Activated T-cell treated with anti-CD3 and anti-CD28 coated beads, Interleukin-2, amount 50 U/mL, for 1 hour (primary cell): ENCODE measurements at places on chromosomes 13 and 19.

GRCh38 chr19:51365965-51366388, at the start of gene ETFB:
Gene ETFB (minus strand): TSS chr19:51366388. CDS start chr19:51366326, 62 bp downstream.
- DNase-seq = no peak

DNA sequence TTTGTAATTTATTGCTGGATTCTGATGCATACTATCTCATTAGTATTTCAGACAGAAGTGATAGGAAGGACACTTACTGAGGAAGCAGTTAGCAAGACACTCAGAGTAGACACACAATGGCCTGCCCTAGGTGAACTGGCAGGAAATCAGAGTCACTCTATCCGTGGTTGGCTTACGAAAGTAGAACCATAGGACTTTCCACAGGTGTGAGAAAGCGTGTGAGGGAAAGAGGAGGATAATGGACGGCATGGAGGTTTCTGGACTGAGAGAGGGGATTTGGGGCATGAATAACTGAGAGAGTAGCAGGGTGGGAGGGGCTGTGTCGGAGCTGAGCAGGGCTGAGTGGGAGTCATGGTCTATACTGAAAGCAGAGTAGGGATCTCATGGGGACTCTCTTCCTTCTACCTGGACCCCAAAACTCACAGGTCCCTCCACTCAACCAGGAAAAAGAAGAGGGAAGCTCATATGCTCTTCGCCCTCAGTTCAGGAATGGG, 18.7 kb upstream of the EID2 start:
- no peak for DNase-seq

DNA sequence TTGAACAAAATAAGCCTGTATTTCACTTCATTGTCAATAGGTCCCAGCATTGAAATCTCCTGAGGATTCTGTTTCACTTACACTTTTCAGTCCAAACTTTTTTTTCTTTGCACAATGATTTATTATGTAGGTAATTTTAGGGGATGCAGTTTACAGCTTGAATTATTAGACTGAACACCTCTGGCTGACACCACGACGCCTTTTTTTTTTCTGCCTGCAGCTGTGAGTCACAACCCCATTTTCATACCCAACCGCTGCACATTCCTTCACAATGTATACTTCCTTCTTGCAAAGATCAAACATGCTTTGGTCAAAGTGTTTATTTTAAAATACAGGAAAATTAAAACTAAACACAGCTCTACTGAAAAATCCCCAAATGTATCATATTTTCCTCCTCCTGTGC, 11.4 kb downstream of the ZIC2 start:
- DNase-seq = no peak

DNA sequence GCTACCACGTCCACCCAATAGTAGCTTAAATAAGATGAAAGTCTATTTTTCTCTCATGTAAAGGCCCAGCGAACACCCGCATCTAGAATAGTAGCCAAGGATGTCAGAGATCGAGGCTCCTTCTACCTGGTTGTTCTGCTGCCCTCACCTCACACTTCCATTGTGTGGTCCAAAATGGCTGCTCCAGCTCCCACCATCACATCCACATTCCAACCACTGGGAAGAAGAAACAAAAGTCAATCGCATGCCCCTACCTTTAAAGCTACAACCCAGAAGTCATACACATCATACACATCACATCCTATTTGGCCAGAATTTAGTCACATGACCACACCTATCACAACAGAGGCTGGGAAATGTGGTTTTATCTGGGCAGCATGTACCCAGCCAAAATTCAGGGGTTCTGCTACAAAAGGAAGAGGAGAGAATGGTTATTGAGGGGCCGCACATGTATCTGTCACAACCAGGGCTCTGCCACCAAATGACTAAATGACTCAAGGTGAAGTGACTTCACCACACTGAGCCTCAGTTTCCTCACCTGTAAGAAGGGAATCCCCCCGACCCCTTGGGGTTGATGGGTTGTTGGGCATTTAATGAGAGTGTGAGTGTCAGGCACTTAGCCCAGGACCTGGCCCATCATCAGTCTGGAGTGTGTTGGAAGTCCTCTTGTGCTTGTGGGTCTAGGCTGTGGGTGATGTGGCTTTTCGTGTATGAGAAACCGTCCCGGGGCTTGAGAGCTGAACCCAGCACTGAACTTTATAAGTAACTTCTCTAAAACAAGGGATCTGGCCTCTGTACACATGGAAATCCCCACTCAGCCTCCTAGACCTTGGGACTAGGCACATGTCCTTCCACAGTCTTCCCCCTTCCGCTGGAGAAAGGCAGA, 10.2 kb upstream of the CBLC start:
- no peak for DNase-seq

- DNase-seq = no peak
Observed at GRCh38 chr13:113231306-113232207, 22.1 kb downstream of the CUL4A start.

DNA sequence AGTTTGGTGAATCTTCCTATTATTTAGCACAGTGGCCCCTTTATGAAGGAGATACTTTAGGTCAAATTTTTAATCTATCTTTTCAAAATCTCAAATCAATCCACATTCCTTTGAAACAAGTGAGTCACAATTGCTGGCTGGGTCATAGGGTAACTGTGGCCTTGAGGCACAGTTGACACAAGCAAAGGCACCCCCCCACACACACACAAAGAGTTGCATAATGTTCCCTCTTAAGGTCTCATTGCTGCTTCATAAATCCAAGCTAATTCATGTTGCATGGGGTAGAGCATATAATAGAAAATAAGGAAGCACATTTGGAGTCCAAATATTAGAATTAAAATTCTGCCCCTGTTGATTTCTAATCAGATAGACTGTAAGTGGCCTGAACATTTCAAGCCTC, 171.5 kb downstream of the DLEU7 start:
- DNase-seq = no peak

DNA sequence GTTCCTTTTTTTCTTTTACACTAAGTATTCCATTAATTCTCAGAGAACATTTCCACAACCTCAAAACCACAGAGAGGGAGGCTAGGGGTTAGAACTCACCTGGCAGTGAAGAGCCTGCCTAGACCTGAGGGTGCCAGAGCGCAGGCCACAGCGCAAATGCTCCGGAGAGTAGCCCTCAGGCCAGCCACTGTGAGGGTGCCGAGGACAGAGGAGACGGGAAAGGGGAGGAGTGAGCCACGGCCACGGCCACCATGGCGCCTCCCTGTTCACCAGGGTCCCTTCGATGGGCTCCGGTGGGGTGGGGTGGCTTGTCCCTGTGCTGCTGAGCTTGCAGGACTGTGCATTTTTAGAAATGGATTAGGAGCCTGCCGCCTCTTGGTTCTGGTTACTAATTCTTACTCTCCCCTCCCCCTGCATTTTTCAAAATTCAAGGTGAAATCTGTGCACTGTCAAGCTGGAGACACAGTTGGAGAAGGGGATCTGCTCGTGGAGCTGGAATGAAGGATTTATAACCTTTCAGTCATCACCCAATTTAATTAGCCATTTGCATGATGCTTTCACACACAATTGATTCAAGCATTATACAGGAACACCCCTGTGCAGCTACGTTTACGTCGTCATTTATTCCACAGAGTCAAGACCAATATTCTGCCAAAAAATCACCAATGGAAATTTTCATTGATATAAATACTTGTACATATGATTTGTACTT, 58.8 kb downstream of the GGACT start:
- no peak for DNase-seq

DNA sequence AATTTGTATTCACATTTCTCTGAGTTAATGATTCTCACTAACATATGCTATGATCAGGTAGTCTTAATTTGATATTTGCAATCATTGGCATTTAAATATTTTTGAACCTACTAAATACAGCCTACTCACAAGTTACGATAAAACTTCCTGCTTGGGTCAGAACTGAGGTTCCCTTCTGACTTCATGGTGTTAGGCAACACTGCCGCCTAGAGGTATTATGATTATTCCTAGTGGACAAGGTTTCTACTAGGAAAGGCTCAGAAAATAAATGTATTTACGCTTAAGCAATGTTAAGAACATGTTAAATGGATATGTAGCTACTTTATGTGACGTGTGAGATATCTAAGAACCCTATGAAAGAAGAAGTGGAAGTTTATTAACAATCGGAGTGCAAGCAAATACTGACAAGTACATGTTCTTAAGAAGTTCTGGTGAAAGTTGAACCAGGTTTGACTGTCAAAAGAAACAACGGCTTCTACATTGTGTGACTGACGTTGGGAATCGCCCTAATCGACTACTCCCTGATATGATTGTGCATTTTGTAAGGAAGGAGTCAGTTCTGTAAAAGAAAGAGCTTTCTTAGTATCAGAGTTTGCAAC, 1395.8 kb downstream of the SLITRK5 start:
- no peak for DNase-seq

GRCh38 chr19:6979399-6979798, 41.8 kb downstream of the MBD3L2B start:
- no peak for DNase-seq

GRCh38 chr13:43797159-43797558, 10.4 kb upstream of the ENOX1 start:
- no peak for DNase-seq

GRCh38 chr19:48625891-48626327, 6.6 kb downstream of the SPHK2 start:
- no peak for DNase-seq

GRCh38 chr13:110853235-110853721, 61.6 kb downstream of the ANKRD10 start:
- no peak for DNase-seq

- peak; percentile 59 for DNase-seq
Observed at GRCh38 chr19:36032251-36033104, at the start of gene CLIP3. Gene CLIP3 (minus strand): TSS chr19:36032873. CDS start chr19:36032357, 516 bp downstream.

DNA sequence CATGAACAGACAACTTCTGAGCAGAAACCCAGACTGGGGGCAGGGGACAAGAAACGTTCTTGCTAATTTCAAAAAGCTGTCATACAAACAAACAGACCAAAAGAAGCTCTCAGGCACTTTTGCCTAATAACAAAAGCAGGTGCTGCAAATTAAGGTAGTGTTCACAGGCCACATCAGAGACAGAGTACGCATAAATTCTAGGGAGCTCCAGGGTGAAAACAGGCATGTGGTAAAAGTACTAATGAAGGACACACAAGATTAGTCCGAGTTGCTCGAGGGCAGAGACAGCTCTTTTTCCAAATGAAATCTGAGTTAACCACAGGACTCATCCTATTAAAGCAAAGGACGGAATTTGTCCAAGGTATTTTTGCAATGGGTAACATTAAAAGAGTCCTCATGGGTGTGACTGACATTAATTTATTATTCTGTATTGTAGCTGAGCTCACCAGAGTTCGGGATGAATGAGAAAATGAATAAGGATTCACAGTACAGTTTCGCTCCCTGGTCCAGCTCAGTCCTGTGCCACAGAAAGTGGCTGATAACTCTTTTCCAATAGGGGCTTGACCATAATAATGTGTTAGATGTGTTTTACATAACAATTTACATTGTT, 197.3 kb downstream of the LHFPL6 start:
- DNase-seq = no peak

GRCh38 chr13:59208405-59209195, 955.1 kb downstream of the DIAPH3 start:
- DNase-seq = no peak

GRCh38 chr13:109737606-109738005, 48.8 kb downstream of the IRS2 start:
- no peak for DNase-seq

GRCh38 chr13:113022745-113023574, 53.9 kb downstream of the MCF2L start:
- DNase-seq = no peak

DNA sequence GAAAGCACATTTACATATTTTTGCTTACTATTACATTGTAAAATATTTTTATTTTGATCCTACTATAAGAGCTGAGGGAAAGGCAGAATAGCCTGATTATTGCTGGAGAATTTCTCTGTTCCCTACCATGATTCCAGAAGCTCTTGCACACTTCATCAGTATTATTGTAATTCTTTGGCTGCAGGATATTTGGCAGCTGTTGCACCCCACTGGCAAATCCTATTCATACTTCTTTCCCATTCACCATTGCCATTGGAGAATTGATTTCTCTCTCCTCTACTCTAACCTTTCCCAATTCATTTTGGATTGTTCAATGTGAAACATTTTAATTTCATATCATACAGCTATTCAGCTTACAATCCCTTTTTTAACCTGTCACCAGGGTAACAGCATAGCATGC, 238.0 kb downstream of the GGACT start:
- no peak for DNase-seq

- DNase-seq = no peak
Observed at GRCh38 chr13:73304442-73304841, 245.6 kb downstream of the KLF5 start.

DNA sequence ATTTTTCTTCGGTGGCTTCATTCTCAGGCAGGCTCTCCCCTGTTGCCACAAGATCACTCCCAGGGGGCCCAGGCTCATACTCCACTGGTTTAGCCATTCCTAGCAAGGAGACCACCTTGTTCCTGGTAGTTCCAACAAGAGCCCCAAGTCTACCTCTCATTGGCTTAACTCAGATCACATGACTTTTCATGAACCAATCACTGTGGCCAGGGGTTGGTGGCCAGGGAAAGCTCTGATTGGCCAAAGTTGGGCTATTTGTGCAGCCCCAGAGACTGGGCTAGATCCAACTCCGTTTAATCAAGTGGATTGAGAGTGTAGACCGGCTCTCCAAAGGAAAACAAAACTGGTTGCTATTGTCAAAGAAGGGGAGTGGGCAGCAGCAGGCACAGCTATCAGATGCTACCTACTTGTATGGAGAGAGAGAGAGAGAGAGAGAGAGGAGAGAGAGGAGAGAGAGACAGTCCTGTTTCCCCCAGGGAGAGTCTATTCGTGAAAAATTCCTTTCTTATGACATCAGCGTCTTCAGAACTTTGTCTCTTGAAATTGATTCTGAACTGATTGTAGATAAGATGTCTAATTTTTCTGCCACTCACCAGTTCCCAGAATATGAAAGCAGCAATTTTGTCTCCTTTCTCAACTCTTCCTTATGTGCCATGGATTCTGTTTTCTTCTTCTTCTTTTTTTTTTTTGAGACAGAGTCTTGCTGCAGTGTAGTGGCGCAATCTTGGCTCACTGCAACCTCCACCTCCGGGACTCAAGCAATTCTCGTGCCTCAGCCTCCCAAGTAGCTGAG, 5.9 kb downstream of the CEACAM19 start:
- DNase-seq = no peak

DNA sequence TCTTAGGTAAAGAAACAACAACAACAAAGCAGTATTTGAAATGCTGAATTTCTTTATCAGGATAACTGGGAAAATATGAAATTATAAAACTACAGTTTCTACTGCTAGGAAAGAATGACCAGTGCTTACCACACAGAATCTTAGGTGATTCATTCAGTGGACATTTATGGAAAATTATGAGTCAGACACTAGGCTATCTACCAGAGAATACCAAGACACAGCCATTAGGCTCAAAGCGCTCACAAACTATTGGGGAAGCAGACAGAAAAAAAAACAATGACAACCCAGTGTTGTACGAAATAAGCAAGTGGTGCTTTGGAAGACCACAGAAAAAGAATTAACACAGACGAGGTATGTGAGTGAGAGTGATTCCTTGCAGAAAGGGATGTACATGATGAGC, 1019.5 kb downstream of the PCDH9 start:
- DNase-seq = no peak
